Neuronal stem cell (in vitro differentiated cells): ENCODE measurements at places on chromosomes 2 and 18.
A peak's percentile ranks its signal among the peaks of the same experiment; 100 is the strongest.

DNA sequence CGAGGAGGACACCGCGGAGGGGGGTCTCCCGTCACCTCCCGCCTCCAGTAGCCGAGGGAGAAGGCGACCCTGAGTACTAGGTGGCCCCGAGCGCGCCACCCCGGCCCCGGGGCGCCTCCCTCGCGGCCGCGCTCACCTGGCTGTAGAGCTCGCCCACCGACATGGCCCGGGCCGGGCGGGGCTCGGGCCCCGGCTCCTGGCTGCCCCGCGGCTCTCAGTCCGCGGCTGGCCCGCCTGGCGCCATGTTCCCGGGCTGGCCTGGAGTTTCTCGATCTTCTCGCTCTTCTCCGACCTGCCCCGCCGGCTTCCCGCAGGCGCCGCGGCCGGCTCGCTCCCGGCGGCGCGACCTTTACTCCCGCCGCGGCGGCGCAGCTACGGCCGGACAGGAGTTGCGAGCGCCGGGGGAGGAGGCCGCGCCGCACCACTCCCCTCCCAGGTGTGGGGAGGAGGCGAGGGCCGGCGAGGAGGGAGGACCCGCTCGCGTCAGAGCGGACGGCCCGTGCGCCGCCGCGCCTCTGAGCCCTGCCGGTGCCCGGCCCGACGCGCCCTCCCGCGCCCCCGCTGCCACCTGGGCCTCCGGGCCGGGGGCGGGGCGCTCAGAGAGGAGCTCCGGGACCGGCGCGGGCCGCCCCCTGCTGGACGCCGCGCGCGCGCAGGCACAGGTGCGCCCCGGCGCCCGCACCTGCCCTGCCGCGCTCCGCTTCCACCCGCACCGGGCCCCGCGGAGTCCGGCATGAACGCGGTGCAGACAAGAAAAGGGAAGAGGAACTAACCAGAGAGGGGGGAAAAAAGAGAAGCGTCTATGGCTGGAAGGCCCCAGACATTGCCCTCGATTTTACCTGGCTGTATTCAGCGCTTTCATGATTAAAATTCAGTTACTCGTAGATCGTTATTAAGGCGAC is at the start of gene MYO5B:
MYO5B (minus strand) TSS at position 517 of the 902 bp plus-strand sequence; CDS start at position 163, 354 bp downstream.
- DNase-seq: peak; percentile 58

- DNase-seq: no peak
These were observed 319.9 kb downstream of the AGPS start for GRCh38 chr2:177712462-177712861.

DNA sequence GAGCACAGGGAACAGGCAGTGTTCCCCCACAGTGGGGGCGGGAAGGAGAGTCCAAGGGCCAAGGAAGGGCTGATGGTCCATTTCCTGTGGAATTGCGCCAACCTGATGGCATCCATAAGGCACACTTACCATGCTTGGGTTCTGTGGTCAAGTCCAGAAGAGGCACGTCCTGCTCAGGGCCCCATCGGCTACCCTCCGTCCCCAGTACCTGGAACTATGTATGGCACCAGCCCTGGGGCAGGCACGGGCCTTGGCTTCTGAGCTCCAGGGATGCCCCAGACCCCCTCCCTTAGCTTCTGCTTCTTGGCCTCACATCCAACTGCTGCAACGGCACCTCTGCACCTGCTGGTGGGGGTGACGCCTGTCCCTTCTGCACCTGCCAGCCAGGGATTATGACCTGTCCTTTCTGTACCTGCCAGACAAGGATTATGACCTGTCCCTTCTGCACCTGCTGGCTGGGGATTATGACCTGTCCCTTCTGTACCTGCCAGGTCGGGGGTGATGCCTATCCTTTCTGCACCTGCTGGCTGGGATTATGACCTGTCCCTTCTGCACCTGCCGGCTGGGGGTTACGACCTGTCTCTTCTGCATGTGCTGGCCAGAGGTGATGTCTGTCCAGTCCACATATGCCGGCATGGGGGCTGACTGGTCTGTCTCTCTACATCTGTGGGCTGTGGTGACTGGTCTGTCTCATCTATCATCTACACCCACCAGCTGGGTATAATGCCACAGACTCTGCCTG is 45.4 kb upstream of the SNTG2 start:
- no peak for DNase-seq

DNA sequence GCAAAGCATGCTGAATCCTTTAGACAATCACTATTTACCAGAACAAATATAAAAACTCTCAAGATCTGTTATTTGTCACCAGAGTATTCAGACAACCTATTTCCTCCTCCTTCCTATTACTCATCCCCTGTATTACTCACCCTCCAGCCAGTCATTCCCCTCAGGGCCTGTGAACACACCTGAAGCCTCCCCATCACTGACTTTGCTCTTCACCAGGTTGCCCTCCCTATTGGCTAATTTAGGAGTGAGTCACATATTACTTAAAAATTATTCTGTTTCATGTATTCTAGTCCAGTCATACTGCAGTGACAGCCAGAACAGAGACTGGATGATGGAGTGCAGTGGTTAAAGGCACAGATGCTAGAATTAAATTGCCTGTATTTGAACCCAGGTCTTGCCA is 3.7 kb upstream of the ATG16L1 start:
- DNase-seq: no peak

DNA sequence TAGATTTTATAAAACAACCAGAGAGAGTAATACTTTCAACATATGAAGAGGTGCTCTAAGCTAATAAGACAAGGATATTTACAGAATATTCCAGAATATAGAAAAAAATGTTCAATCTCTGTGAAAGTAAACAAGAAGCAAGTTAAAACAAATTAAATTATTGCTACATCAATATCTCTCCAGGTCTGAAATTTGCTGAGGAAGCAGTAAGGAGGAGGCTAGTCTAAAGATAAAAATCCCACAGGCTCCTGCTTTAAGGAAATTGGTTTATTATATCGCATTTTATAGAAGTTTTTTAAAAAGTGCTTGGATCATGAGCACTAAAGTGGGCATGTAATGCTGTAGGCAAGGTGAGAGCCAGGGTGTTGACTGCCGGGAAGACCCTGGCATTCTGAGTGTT is 39.7 kb upstream of the ASB18 start:
- no peak for DNase-seq

DNA sequence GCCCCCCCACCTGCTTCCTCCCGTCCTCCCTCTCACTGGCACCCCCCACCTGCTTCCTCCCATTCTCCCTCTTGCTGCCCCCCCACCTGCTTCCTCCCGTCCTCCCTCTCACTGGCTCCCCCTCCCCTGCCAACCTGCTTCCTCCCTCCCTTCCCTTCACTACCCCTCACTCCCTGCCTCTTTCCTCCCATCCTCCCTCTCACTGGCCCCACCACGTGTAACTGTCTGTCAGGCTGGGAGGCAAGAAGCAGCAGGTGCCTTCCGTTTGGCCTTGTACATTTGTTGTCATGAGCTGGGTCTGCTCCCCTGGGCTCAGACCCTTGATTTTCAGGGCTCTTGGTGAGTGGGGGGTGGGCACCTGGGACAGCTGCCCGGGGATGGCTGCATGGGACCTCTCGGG is 19.1 kb downstream of the RTP5 start:
- no peak for DNase-seq

DNA sequence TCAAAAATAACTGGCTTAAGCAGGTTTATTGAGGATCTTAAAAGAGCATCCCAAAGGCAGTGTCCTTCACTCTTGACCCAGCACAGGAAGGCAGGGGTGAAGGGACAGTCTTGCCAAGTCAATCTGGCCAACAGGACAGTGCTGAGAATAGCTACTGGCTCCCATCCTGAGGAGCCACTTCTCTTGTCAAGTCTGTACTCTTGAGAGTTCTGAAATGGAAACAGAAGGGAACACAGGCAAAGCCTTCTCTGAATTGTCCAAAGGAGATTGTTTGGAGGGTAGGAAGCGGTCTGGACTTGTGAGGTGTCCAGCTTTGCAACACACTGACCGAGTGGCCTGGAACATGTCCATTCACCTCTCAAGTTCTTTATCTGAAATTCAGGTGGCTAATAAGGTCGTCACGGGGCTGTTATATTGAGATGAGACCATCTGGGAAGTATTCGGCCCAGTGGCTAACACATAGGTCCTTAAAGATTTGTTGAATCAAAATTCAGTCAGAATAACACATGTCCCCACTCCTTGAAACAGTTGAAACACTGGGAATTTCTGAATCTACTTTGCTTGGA is 99.5 kb upstream of the FHL2 start:
- DNase-seq: no peak

DNA sequence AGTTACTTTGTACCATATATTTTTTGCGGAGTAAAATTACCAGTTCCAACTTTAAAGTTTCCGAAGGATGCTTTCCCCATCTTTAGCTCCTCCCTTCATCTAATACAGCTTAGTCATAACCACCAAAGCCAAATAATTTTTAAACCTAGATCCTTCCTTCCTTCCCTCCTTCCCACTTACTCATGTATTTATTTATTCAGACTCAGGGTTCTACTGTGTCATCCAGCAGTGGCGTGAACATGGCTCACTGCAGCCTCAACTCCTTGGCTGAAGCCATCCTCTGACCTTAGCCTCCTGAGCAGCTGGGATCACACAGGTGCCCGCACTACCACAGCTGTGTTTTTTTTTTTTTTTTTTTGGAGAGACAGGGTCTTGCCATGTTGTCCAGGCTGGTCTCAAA is 4.4 kb downstream of the LPIN2 start:
- DNase-seq: no peak

DNA sequence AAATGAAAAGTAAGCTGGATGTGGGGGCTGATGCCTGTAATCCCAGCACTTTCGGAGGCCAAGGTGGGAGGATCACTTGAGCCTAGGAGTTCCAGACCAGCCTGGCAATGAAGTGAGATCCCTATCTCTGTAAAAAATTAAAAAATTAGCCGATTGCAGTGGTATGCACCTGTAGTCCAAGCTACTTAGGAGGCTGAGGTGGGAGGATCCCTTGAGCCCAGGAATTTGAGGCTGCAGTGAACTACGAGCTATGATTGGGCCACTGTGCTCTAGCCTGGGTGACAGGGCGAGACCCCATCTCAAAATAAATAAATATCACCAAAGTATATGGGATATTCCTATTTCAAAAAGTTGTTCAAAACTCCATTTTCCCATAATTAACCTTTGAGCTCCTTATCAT is 101.1 kb upstream of the FZD5 start:
- no peak for DNase-seq

DNA sequence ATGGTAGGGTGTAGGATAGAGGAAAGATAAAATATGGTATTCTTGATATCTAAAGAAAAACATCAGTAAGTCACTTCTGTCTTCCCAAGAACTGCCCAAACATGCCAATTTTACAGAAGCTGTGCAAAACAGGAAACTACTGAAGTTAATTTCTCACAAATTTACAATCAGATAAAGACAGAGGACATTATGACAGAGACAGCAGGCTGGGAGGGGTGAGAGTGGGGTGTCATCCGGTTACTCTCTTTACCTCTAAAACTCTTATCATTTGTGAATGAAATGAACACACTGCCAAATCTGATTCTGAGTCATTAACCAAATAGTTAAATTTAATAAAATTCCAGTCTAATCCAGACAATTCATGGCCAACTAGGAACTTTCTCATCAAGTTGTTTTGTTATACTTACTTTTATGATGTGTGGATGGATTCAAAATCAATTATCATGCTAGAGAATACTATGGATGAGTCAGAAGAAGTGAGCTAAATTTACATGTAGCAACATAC is 323.2 kb upstream of the MEX3C start:
- DNase-seq: no peak

DNA sequence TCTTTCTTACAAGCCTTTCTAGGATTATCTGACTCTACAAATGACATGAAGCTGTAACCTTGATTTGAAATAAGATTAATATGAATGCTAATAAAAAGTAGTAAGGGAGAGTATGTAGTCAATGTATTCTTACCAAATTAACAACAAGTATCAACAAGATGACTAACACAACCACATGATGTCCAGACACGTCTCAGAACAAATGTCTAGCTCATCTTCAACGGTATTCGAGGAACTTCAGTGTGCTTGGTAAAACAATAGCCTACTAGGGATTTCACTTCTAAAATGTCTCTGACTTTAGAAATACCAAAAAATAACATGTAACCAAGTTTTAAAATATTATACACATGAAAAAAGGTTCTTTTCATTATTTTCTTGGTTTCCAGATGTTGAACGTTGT is 3.4 kb downstream of the HDLBP start:
- DNase-seq: no peak

DNA sequence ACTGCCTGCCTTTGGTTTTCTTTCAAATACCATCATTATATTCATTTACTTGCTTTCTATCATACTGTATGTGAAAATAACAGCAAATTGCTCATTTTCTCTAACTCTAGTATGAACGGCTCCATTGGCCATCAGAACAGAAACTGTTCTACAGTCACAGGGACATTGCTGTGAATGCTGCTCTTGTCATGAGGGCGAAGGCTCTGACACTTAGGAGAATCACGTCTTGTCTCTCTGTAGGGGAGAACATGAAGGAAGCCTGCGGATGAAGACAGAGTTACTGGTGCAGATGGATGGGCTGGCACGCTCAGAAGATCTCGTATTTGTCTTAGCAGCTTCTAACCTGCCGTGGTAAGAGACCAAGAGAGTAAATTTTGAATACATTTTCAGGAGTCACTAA is 41.7 kb upstream of the ELOA2 start:
- DNase-seq: no peak

GRCh38 chr2:113734185-113734584 is 22.3 kb downstream of the SLC35F5 start:
- DNase-seq: no peak

GRCh38 chr18:44852818-44853217 is 172.1 kb downstream of the SETBP1 start:
- DNase-seq: no peak

GRCh38 chr2:241507430-241508239 is 749 bp downstream of the STK25 start:
- peak; percentile 51 for DNase-seq

- DNase-seq: no peak
These were observed 36.3 kb downstream of the CXCR4 start for GRCh38 chr2:136081582-136082210.

DNA sequence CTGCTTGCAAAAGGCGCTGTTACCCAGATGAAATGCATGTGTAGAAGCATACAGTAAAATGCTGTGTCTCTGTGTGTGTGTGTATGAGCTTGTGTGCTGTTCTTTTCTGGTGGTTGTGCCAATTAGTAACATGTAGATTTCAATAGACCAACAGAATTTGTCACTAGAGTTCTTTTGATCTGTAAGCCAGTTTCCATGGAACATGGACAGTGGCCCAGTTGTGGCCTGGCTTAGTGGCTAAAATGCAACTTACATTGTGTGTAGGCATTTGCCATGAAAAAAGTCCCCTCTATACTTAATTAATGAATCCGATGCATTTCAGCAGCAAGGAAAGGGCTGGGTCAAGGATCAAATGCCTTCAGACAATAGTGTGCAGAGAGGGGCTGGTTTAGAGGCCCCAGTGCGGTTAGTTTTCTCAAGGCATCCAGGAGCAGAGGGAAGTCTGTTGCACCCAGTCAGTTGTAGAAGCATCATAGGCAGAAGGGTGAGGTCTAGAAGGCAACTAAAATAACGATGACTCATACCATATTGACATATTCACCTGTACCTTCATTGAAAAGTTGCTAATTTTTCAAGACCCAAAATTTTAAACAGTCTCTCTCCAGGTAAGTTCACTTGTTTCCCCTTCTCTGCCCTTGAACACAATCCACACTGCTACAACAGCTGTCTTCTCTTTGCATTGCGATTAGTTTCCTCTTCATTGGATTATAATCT is 366.9 kb upstream of the SPRED2 start:
- DNase-seq: peak; percentile 24
